Endothelial cell (in vitro differentiated cells): ENCODE measurements at places on chromosomes 4 and X.

GRCh38 chr4:127856813-127857447, 23.8 kb upstream of the PLK4 start:
- no peak for DNase-seq

DNA sequence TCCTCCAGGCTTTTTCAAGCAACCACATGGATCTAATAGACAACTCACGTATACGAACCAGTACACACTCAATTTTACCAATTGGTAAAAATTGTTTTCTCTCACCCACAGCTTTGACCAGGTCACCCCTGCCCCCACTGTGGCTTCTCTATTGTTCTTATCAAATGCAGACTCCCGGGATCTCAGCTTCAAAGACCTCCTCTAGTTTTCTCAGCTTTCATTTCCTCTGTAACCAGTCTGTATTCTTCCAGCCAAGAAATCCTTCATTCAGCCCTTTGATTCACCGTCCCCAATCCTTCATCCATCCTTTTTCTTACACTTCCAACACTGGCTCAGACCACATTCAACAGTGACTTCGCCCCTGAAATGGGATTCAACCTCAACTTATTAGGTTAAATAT, 120.7 kb downstream of the CORIN start:
- DNase-seq: no peak

DNA sequence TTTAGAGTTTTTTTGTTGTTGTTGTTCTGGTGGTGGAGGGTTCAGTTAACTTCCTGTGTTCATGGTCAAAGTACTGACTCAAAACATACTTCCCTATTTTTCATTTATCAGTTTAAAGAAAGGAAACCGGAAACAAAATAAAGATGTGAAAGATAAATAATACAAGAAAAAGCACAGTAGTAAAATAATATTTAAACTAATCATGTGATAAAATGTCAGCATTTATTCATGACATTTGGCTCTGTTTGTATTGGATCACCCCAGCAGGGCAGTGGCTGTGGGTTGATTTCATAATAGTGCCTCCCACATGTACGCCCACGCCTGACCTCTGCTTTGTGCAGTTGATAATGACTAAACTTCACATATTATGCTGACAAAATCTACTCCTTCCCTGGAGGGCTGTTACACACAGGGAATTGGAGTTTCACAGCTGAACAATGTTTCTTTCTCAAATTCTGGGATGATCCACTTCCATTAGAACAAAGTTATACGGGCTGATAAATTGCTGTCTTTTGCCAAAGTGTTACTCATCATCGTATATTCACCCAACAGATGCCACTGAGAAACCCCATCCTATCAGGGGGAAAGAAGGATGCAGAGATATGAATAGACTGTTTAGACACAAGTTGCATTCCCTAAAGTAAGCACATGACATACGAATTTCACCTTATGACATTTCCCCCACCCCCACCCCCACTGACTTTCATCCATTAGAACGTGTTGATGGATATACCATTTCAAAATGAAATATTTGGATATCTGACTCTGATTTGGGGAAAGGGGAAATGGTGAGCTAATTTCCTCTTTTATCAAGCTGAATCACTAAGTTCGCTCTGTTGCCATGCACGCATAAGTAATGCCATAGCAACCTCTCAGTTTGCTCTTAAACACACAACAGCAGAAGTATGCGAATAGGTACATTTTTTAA, 48.3 kb downstream of the AMELX start:
- DNase-seq: no peak

- no peak for DNase-seq
Observed at GRCh38 chr4:24569662-24570061, 14.7 kb downstream of the DHX15 start.

GRCh38 chr4:24434241-24434640, 150.1 kb downstream of the DHX15 start:
- no peak for DNase-seq

GRCh38 chr4:122625156-122625555, 4.3 kb upstream of the IL21 start:
- DNase-seq: no peak
